ENCODE measurements at places on chromosomes 4 and X.

GRCh38 chrX:40459571-40460158, 121.1 kb upstream of the ATP6AP2 start:
- DNase-seq: no peak

- no peak for DNase-seq
These were observed 187.8 kb downstream of the MID1IP1 start for GRCh38 chrX:38989076-38989475.

GRCh38 chrX:151176231-151176750, at the start of gene GPR50:
Gene GPR50 (plus strand): TSS chrX:151176584. CDS start chrX:151176722, 138 bp downstream.
- no peak for DNase-seq

- no peak for DNase-seq
These were observed 8.1 kb upstream of the HCCS start for GRCh38 chrX:11103006-11103405.

- no peak for DNase-seq
These were observed 88.4 kb downstream of the FRMPD3 start for GRCh38 chrX:107537815-107538214.

- no peak for DNase-seq
These were observed 882.9 kb upstream of the SLIT2 start for GRCh38 chr4:19368800-19369199.

GRCh38 chr4:4647041-4647440, 105.2 kb upstream of the STX18 start:
- DNase-seq: no peak
